Activated CD8-positive, alpha-beta memory T cell treated with anti-CD3 and anti-CD28 coated beads for 1 hour (primary cell): ENCODE measurements at places on chromosomes 3 and 15.

GRCh38 chr3:13161021-13161759 lies 88.0 kb upstream of the IQSEC1 start:
- no peak for DNase-seq

DNA sequence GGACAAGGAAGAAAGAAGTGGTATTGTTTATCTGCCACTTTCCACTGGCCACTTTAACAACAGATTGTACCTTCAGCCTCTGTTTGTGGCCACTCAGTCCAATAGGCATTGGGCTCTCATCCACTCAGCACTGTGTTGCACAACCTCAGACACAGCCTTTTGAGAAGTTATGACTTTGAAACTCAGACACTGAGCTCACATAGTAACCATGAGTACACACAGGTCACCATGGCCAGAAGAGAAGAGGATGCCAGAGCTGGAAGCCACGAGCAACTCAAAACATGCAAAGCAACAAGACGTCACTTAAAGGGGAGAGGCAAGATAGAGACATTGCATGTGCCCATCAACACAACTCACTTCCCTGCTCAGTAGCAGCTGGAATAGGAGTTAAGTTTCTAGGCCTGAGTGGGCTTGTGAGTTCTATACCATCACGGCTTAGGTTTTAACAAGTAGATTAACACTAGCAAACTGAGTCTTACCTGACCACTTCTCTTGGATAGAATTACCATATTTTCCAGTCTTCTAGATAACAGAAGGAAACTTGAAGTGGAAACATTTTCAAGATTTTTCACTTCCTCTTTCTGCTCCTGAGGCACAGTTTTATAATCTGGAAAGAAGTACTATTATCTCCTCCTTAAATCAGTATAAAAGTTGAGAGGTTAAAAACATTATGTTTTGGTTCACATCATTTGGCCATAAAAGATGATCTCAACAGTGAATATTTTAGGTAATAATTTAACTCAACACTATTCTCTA lies 103.5 kb downstream of the IMPG2 start:
- no peak for DNase-seq

GRCh38 chr3:12557473-12558100 lies 700 bp downstream of the MKRN2 start:
- DNase-seq = no peak

GRCh38 chr3:111069974-111070771 lies 1.4 kb upstream of the NECTIN3 start:
- DNase-seq = no peak

DNA sequence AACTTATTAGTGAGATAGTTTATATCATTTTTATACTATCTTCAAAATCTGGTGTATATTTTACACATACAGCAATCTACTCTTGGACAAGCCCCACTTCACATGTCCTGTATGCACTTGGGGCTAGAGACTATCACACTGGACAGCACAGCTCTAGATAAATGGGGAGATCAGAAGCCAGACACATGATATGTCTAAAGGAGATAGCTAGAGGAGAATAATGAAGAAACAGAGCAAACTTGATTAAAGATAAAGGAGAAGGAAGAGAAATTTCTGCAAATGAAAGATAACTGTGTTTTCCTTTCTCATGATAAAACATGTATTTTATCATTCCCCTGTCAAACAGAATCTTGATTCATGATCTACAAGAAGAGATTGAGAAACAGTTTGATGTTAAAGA lies 13.0 kb downstream of the CPA3 start:
- no peak for DNase-seq

- DNase-seq = no peak
These were observed 29.8 kb downstream of the VIPR1 start for GRCh38 chr3:42532229-42532628.

DNA sequence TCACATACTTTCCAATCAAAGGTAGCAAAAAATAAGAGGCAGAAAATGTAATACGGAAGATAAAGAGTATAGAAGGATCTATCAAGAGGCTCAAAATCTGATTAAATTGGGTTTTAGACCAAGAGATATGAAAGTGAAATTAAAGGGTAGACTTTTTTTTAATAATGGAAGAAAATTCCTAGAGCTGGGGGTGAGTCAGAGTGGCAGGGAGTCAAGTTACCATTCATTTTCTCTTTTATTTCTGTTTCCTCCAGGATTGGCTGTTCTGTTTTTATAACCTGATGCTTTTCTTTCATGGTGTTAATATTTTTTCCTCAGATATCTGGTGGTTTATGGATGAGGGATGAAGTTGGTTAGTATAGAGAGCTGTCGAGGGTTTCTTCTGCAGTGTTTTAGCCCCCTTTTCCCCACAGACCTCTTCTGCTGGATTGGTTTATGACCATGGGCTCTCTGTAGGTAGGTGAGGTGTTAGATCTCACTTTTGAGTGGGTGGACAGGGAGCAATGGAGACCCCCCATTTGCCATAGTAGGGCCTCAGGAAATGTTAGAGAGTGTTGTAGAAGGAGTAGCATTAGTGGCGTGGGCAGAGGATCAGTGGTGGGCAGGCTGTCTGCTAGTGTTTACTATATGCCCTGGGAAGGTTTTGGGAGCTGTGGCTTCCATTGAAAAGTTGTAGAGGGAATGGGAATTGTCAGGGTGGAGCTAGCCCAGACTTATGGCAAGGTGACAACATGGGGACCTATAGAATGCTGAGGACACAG lies 201.6 kb upstream of the GOLGA6L4 start:
- no peak for DNase-seq

DNA sequence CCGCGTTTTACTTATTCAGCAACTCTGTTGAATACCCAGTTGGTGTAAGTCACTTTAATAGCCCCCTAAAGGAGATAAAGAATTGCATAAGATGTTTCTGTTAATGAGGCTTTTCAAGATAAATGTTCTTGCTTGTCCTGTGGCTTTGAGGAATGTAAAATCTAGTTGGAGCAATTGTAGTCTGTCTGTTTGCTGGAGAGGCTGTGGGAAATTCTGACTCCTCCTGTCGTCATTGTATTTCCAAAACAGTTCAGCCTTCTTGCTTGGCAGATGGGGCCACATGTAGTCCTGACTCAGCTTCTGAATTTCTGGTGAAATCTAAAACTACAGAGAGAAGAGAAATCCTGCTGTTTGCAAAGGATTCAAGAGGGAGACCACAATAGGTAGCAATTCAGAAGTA lies 114.4 kb downstream of the RYR3 start:
- no peak for DNase-seq

- no peak for DNase-seq
These were observed 198.7 kb upstream of the CMC1 start for GRCh38 chr3:28042707-28043106.
